Hypothalamus (tissue), 51 donors: ENCODE measurements at places on chromosomes 12 and 14.

GRCh38 chr14:94689218-94689984, 77.2 kb downstream of the SERPINA3 start:
- peak; percentile 16 for DNase-seq

GRCh38 chr12:4881266-4882064, 28.2 kb upstream of the KCNA1 start:
- DNase-seq: no peak

GRCh38 chr14:61111209-61111665, 130.2 kb downstream of the SLC38A6 start:
- DNase-seq: no peak

DNA sequence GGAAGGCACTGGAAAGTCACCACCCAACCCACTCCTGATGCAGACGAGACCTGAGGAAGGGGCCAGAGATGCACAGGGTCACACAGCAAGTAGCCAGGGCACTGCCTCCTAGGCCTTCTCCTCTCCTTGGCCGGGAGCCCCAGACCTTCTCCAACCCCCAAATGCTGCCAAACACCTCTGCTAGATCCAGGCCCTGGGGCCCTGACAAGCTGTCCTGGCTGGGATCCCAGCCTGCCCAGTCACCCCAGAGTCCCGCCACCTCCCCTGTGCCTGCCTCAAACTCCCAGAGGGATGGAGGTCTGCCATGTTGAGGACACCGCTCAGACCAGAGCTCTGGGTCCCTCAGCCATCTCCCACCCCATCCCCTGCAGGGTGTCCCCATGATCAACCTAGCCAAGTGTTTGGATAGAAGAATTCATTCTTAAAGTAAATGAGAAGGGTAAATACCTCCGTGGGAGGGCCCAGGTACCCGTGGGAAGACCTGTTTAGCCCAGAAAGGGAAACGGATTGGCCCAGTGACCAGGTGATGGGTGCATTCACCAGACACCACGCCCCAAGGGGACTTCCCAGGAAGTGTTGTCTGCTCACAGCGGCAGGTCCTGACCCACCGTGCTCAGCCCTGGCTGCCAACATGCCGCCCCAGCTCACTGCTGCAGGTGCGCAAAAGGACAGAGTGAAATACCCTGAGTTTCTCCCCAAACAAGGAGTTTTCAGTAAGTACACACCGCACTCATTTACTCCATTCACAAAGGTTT, 4.6 kb upstream of the DIO3 start:
- no peak for DNase-seq

DNA sequence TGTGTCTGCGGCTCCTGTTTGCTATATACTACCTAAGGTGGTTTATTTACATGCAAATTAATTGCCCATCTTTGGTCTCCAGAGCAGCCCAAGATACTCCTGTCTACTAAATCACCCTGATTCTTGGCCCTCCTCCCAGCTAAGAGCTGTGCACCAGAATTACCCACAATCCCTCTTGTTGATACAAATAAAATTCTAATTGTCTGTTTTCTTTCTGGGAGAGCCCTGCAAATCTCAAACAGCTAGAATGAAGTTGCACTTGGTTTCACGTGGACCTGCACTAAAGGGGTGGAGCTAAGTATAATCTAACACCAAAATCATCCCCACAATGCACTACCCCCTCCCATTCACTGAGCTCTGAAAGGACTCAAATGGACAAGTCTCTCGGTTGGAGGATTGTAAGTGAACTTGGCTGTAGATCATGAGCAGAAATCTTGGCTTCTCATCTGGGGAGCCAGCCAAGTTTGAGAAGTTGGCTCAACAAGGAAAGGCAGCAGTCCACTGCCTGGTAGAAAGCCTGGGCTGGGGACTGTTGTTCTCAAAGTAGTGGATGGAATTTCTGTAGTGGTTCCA, 6.6 kb downstream of the MAX start:
- no peak for DNase-seq

- no peak for DNase-seq
These were observed 8.9 kb upstream of the NAV3 start for GRCh38 chr12:77821699-77822203.

DNA sequence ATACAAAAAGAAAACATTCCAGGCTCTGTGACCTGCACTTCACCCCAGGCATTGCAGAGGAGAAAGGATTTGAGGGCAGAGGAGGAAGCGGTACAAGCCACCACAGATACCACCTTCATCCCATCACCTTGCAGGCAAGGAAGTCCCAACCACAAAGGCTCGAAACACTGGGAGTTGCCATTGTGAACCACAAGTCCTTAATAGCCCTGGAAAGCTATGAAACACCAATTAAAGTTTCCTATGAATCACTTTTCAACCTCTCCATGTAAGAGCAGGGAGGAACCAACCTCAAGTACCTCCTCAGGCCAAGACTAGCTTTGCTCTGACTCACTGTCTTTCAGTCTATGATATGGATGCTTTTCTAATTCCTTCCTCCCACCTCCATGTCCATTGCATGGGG, 27.0 kb downstream of the MAP3K9 start:
- no peak for DNase-seq

DNA sequence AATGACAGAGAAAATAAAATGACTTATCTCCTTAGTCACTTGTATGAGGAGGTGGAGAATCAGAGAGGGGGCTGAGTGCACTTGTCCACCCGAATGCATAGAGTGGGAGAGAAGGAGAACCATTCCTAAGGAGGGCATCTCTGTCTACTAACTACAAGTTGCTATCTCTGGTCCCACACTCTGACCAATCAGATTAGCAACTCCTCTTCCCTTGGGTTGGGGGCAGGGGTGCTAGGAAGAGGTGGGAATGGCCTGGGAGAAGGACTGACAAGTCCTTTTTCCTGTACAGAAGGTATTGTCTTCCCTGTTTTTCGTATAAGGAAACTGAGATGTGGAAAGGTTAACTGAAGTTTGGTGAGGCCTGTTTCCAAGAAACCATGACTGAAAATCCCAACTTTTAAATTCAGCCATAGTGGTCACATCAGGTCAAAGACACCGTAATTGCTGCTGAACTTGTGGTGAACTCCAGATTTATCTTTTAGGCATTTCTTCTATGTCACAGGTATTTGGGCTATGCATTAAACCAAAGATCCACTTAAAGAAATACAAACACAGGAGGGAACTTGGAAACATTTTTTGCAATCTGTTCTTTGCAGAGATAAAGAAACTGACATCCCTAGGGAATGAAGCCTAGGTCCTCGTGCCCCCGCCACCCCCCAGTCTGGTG, 207.8 kb downstream of the CRADD start:
- DNase-seq: no peak

GRCh38 chr12:123614531-123614930, 12.6 kb downstream of the DDX55 start:
- no peak for DNase-seq

GRCh38 chr14:76868454-76869170, 42.4 kb downstream of the LRRC74A start:
- no peak for DNase-seq

GRCh38 chr12:130251236-130251780, 86.4 kb upstream of the PIWIL1 start:
- DNase-seq: no peak

DNA sequence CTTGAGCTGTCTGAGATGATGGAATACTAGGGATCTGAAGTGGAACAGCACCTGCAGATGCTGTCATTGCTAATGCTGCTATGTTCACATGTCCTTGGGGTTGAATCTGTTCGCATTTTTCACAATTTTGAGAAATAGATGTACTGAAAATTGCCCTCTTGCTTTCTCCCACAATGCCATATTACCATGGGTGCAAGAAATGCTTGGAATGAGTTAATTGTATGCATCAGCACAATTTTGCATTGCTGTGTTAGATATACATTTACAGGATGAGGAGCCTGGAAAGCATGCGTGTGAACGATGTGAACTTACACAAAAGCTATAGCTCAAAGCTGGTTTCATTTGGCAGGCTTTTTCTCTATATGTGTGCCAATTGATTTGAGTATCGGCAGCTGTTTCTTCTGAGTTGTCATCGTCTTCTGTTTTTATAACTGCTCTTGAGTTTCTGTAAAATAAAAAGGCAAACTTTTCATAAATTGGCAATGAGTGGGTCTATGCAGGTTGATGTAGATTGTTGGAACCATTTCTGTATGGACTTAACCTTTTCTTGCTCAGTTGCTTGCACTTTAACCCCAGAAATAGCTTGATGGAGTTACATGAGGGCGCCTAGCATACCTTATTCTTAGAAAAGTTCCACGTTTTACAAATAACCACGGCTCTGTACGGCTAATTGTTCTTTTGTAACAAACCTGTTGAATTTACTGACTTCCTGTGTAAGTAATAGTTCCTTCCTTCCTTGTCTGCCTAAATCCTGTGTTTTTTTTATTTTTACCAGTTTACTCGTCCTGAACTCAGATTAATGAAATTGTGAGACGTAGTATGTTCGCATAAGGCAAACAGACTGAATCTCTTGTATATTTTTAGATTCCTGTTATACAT, 105.9 kb downstream of the FGD4 start:
- DNase-seq: no peak

DNA sequence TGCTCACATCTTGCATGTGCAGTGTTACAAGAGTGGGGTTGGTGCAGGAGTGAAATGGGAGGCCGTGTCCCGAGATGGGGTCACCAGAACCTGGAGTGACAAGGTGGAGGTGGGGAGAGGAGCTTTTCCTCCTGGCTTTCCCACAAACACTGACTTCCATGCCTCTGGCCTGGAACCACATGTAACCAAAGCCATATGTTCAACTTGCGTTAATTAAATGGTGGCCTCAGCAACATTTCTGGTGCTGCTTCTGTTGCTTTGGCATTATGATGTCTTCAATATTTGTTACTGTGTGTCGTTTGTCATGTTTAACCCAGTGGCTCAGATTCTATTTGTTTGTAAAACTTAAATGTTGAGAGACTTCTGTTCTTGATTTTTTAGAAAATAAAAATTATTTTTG, 110.2 kb downstream of the VCPKMT start:
- DNase-seq: no peak

GRCh38 chr12:122948605-122949004, 17.7 kb downstream of the ABCB9 start:
- no peak for DNase-seq

DNA sequence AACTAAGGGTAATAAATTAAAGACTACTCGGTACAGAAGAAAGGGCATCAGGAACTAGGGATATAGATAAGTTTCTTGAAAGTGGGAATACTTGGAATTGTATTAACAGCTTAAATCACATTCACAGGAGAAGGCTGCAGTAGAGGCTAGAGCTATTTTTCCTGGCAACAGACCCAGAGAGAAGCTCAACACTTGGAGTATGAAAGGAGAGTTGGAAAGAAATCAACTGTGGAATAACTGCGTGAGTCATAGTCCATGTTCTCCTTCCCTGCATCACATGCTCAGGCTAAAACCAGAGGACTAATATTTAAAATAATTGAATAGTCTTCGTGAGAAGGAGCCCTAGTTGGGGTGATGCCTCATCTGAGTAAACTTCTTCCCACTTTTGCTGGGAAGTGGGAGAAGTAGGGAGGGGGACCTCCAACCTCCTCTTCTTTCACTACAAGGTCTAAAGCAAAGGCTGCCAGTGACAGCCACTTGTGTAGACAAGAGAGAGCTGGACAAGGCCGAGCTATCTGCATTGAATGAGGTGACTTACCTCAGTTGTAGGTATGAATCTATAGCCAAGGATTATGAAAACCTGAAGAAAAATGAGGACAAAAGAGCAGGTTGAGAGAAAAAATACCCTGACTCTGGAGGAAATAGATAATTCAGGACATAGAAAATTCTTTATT, 32.7 kb downstream of the DYRK2 start:
- no peak for DNase-seq

GRCh38 chr12:12870465-12870864, 20.9 kb upstream of the GPRC5A start:
- DNase-seq: no peak

DNA sequence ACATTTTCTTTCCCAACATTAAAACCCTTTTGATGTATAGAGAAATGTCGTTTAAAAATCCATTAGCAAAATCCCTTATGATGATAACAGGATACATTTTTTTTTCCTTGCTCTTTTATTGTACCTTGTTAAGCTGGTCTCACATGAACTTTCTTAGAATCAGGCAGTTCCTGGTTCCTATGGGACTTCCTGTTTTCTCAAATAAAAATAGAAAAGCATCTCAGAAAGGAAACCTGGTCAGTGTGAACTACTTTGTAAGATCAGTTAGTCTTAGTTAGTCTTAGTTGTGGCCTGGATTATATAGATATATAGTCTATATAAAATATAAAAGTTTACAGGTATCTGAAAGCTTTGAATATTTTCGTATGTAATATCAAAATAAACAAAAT, 40.3 kb downstream of the LEMD3 start:
- DNase-seq: no peak

GRCh38 chr14:93548102-93548843, 117.5 kb downstream of the UNC79 start:
- DNase-seq: no peak

- no peak for DNase-seq
These were observed 46.9 kb upstream of the CHPT1 start for GRCh38 chr12:101650346-101651117.

DNA sequence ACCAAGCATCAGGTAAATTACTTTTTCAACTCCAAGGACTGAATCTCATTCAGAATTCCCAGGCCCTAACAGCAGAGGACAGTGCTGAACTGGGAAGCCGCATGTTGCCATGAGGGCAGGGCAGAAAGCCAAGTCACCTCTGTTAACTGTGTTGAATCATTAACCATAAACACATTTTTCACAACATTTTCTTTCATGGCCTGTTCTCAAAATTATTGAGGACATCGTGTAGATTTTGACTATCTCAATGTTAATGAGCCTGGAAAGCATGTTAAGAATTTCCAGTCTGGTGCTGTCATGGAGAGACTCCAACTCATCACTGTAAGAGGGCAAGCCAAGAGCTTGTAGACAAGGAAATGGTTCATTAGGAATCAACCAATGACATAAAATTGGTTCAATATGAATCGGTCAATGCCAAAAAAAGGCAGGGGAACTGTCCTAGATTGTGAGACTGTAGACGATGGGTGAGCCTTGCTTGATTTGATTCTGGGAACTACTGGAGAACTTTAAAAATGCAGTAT, 33.7 kb downstream of the CPM start:
- peak; percentile 14 for DNase-seq

GRCh38 chr12:107487011-107487680, 198.5 kb upstream of the PWP1 start:
- no peak for DNase-seq

DNA sequence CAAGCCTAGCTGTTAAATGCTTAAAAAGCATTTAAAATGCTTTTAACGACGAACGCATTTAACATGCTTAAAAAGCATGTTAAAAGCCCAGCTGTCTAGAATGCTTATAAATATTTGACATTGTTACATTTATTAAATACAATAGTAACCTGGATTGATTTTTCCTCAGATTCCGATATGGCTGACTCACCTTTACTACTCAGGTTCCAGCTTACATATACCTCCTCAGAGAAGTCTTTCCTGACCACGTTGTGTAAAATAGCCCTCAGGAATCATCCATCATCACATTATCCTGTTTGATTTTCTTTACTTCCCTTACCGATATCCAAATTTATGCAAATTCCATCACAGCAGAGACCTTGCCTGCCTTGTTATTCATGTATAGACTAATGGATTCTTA, 51.4 kb downstream of the SLC41A2 start:
- no peak for DNase-seq
